Fibroblast of skin of scalp (primary cell): ENCODE measurements at places on chromosomes 12 and 14.
A peak's percentile ranks its signal among the peaks of the same experiment; 100 is the strongest.

- DNase-seq = no peak
Measured at GRCh38 chr12:129152351-129153104, 299.2 kb downstream of the GLT1D1 start.

GRCh38 chr14:101460986-101461750, 100.1 kb upstream of the DIO3 start:
- no peak for DNase-seq

GRCh38 chr12:46555406-46555852, 182.9 kb upstream of the SLC38A2 start:
- peak; percentile 91 for DNase-seq

DNA sequence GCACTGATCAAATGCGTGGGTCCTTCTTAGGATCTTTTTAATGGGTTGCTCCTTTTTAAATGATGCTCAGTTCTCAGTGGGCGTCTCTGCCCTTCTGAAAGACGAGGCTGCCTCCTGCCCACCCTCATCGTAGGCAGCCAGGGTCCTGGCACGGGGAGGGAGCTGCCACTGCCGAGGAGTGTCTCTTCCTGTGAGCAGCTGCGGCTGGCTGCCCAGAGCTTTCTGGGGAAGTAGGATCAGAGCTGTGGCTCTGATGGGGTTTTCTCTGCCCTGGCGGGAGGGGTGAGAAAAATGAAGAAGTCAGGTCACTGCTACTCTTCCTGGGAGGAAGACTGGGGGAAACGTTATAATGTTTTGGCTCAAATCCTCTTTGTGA, 31.1 kb upstream of the BEGAIN start:
- DNase-seq = no peak

DNA sequence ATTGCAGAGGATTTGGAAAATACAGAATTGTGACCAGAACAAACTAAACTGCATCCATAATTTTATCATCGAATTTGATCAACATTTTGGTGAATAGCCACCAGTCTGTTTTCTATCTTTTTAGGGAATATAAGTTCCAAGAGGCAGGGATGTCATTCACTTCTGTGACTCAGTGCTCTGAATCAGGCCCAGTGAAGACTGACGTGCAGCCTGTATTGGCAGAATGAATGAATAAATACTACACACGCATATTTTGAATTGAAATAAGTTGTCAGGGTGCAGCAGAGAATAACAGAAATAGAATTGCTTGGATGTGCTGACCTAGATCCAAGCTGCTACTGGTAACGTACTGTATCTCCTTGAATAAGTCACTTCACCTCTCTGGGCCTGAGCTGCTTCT, 1.3 kb upstream of the EMP1 start:
- no peak for DNase-seq

- no peak for DNase-seq
Measured at GRCh38 chr14:64704743-64705380, 638 bp downstream of the PLEKHG3 start.

DNA sequence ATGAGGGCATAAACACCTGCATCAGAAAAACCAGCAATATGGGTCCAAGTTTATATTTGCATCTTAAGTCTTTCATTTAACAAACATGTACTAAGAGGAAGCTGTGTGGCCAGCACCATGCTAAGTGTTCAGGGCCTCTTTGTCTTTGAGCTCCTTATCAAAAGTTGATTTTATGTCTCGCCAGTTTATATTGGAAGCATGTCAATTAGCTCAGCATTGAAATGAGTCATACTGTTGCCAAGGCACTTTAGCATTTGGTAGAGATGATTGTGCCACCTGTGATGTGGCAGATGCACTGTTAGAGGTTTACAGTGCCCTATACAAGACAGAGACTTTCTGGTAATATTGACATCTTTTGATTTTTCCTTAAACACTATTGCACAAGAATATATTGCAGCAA, 68.5 kb downstream of the BHLHE41 start:
- peak; percentile 25 for DNase-seq

GRCh38 chr12:128852026-128852698, 1.1 kb upstream of the GLT1D1 start:
- no peak for DNase-seq

DNA sequence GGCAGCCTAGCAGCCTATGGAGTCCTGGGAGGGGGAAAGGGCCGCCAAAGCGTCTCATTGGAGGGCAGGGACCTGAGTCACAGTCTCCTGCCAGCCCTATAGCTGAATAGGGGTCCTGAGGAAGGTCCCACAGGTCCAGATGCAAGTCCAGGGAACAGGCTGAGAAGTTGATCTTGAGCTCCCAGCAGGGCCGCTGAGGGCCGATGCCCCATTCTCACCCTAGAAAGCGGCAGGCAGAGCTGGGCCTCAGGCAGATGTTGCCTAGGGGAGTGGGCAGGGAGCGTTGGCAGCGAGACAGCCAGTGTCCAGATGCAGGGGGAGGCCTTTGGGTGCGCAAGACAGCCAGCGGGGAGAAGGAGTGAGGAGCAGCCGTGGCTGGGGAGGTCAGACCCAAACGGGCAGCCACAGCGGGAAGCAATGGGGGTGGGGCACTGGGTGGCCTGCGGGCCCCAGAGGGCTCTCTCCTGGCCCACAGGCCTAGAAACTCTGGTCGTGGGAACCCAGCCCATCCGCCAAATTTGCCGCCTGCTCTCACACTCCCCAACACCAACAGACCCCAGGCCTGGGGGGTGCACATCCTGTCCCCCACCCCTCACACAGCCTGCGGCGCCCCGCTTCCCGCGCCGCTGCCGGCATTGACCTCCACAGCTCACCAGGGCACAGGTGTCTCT, 1.1 kb downstream of the HDAC7 start:
- no peak for DNase-seq

- no peak for DNase-seq
Measured at GRCh38 chr14:73862480-73862879, 10.8 kb downstream of the PTGR2 start.

- no peak for DNase-seq
Measured at GRCh38 chr12:18703911-18704310, 33.9 kb downstream of the PLCZ1 start.

DNA sequence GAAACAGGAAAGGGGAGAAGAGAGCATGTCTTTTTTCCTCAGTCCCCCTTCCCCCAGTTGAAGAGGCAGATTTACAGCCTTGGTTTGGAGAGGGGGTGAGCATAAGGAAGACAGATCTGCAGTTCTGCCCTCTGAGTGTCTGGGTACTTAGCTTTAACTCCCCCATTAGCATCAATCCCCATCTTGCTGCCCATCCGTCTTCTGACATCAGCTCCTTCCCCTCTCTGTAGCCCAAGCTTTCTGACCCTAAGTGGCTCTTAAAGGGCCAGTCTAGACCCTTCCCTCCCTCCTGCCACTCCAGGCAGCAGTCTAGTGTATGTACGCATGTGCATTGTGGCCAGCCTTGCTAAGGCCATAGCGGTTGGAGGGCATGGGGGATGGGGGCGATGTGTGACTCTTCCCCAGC, 7.3 kb downstream of the GPR84 start:
- no peak for DNase-seq

- peak; percentile 13 for DNase-seq
Measured at GRCh38 chr12:90543841-90544240, 411.1 kb downstream of the CCER1 start.

- DNase-seq = no peak
Measured at GRCh38 chr14:92650581-92651105, 97.8 kb downstream of the LGMN start.

DNA sequence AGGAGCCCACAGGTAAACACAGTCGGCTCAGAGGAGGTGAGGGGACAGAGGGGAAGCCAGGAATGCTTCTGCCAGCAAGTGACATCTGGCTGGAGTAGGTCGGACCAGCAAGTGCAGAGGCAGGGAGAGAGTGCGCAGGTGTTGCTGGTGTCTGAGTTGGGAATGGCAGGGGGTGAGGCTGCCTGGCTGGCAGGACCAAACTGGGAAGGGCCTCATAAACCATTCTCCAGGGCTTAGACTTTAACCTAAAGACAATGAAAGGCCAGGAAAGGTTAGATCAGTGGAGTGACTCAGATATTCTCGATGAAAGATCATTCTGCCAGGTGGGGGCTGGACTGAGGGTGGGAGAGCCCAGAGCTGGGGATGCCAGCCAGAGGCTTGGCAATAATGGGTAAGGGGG, 66.4 kb downstream of the ITPK1 start:
- no peak for DNase-seq

GRCh38 chr14:37623426-37623951, 28.1 kb downstream of the TTC6 start:
- peak; percentile 86 for DNase-seq

- no peak for DNase-seq
Measured at GRCh38 chr12:2138871-2139308, 86.1 kb downstream of the CACNA1C start.

- DNase-seq = no peak
Measured at GRCh38 chr12:49804821-49805220, 23.4 kb downstream of the NCKAP5L start.

- peak; percentile 29 for DNase-seq
Measured at GRCh38 chr14:26765301-26765700, 167.5 kb upstream of the NOVA1 start.

GRCh38 chr12:24229031-24229700, 279.7 kb upstream of the SOX5 start:
- DNase-seq = no peak

DNA sequence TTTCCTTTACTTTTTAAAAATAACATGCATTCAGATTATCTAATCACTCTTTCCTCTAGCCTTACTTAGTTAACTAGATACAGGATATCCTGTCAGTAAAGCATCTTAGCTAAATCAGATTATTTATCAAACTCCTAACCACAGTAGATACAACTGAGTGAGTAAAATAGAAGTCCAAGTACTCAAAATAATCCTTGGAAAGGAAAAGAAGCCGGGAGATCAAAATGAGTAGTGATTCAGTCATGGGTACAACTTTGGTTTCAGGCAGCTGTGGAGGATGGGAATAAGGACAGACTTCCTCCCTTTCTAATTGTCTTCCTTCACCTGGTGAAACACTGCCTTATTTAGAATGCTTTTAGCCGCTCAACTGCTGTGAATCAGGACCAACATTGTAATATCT, 29.4 kb downstream of the GNG2 start:
- DNase-seq = no peak

DNA sequence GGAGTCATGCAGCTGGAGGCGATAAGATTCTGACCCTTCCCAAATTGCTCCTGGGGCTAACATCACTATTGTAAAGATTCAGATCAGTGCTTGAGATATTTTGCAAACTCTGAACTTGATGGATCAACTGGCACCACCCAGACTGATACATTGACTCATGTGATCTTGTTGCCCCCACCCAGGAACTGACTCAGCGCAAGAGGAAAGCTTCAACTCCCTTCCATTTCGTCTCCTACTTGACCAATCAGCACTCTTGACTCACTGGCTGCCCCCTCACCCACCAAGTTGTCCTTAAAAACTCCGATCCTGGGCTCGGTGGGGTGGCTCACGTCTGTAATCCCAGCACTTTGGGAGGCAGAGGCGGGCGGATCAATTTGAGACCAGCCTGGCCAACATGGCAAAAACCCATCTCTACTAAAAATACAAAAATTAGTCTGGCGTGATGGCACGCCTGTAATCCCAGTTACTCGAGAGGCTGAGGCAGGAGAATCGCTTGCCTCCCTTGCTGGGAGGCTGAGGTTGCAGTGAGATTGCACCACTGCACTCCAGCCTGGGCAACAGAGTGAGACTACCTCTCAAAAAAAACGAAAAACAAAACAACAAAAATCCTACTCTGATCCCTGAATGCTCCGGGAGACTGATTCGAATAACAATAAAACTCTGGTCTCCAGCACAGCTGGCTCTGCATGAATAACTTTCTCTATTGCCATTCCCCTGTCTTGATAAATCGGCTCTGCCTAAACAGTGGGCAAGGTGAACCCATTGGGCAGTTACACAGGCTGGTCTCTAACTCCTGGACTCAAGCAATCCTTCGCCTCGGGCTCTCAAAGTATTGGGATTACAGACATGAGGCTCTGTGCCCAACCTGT, 9.8 kb upstream of the ARF6 start:
- DNase-seq = no peak

DNA sequence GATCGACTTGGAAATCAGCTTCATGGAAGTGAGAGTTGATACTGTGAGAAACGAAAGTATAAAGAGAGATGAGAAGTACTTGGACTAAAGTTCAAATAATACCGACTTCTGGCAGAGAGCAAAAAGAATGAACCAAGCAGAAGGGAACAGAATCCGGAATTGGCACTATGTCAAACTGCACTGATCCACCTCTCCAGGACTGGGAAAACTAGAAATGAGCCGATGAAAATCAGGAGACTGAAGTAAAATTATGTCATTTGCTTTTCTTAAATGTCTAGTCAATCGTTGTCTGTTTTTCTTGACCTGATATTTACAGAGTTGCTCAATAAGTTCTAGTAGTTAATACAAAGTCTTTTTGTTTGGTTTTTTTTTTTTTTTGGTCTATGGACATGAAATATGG, 163.0 kb upstream of the FOXG1 start:
- DNase-seq = no peak

DNA sequence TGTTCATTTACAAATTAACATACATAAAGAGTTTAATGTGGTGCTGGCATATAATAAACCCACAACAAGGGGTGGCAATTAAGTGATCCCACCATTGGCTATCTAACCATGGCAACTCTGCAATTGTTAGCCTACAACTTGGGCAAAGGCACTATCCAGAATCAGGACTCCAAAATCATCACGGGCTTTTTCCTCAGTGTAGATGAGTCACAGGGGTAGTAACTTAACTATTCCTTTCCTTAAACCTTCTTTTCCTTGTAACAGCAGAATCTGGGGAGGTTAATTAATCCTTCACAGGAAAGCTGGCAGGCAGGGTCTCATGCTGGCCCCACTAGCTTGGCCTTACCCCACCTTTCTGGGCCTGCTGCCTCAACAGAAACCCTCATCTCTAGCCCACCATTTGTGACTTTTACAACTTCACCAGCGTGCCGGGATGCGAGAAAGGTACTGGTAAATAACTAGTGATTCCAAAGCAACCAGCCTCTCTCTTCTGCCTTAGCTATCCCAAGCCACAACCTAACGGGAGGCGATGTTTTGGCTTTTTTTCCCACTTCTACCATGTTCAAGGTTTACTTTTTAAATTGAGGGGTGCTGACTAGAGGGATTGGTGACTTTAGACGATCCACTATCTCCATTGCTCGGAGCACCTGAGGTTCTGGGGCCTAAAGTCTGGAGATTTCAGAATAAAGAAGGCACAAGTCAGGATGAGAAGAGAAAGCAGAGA, 744 bp downstream of the ATP5MC2 start:
- DNase-seq = no peak

GRCh38 chr12:18415227-18415626, 153.9 kb downstream of the PIK3C2G start:
- DNase-seq = no peak

DNA sequence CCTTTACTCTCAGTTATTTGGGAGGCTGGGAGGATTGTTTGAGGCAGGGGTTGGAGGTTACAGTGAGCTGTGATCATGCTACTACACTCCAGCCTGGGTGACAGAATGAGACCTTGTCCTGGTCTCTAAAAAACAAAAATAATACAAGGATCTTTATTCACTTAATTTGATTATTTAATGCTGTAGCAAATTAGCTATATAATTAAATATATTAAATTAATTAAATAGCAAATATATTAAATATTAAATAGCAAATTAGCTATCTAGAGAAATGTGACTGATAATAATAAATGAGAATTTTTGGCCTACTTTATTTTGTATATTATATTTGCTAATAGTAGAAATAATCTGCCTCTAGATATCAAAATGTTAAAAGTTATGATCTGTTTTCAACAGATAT, 298.8 kb upstream of the NAV3 start:
- no peak for DNase-seq
